ENCODE measurements at places on chromosomes 11 and 22.

DNA sequence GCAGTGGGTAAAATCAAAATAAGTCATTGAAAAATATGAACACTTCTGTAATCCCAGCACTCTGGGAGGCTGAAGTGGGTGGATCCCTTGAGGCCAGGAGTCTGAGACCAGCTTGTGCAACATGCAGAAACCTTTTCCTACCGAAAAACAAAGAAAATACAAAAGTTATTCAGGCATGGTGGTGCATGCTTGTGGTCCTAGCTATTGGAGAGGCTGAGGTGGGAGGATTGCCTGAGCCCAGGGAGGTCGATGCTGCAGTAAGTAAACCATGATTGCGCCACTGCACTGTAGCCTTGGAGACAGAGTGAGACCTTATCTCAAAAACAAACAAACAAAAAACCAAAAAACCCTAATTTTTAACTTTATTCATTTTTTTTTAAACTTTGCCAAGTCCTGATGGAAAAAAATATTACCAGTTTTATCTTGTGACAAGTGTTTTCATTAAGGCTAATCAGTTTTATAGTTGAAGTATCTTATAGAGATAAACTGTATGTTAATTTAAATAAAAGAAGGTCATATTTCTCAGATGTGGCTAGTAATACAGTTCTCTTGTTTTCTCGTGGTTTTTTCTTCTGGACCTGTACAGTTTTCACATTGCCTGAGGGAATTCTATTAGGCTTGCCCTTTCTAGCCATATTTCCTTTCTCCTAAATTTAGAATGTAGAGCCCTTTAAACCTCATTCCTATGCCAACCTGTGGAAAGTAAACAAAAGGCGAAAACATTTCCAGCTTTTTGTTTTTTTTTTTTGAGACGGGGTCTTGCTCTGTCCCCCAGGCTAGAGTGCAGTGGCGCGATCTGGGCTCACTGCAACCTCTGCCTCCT, 9.4 kb downstream of the HIPK3 start:
- no peak for DNase-seq

DNA sequence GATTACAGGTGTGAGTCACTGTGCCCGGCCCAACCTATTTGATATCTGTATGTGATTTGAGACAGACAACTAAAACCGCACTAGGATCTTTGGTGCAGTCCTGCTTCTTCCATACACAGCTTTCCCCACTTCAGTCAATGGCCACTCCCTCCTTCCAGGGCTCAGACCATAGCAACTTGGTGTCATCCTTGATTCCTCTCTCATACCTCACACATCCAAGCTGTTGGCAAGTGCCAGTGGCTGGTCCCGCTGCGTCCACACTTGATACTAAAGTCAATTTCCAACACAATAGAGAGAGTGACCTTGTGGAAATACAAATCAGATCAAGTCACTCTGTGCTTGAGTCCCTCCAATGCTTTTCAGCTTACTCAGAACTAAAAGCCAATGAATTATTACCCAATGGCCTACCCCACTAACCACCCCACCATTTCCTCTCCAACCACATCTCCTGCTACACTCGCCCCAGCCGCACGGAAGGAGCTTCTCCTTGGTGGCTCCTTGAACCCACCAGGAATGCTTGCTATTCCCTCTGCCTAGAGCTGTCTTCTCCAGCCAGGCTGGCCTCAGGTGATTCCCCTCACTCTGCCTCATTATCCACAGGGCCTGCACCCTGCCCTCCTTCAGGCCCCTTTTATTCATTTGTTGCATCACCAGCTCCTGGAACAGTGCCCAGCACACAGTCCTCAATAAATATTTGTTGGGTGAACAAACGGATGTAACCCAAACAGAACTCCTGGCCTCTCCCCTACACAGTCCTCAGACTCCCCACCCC, 12.9 kb downstream of the ABTB2 start:
- DNase-seq, result peak; percentile 77

- DNase-seq, result no peak
Measured at GRCh38 chr11:15523543-15523942, 408.8 kb downstream of the INSC start.

DNA sequence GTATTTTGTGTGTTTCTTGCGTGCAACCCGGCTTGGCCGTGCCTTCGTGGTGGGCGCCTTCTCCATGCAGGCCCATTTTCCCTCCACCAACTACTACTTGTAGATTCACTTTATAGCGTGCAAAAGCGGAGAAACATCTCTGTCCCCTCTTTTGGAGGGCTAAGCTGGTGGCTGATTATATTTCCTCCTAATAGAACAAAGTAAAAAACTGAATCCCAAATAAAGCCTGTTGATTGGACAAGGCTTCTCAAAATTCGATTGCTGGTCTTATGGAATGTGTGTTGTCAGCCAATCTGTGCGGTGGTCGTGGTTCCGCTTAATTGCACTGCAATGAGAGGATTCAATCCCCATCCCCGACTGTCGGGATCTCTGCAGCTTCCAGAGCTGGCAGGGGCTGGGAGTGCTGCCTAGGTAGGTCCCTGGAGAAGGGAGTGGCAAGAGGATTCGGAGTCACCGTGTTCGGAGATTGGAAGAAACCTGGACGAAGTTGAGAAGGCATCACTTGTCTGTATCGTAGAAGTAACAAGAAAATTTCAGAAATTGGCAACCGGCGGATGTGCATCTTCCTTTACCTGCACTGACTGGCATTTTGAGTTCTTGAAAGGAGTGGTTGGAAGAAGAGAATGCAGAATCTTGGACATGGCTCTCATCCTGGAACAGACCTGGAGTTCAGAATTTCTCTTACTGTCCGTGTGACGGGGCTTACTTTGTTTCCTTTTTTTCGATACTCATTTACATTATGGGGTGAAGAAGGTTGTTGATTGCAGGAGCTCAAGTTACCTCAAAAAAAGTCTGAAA, 1.1 kb downstream of the HMGXB4 start:
- no peak for DNase-seq

GRCh38 chr22:42586381-42586780, 28.3 kb downstream of the POLDIP3 start:
- no peak for DNase-seq

DNA sequence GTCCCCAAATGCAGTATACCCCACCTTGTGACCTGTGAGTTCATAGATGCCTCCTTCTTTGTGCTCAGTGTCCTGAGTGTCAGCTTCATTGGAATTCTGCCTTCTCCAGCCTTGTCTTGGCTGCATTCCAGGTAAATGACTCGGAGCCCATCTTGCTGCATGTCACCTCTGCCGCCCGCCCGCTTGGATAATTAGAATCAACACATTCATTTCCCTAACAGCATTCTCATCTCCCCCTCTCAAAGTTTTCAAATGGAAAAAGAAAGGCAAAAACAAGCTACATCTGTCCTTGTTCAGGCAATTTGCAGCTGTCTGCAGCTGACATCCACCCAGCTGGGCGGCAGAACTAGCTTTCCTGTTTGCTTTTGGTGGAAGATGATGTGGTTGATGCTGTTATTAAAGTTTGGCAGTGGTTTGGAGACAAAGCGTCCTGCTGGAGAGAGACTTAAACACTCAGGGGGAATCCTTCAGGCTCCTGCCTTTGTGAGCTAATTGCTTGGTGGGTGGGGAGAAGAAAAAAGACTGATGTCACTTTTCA, 198.8 kb upstream of the SEZ6L start:
- DNase-seq, result no peak

- DNase-seq, result no peak
Measured at GRCh38 chr22:22720724-22721261, 76.4 kb downstream of the GGTLC2 start.

DNA sequence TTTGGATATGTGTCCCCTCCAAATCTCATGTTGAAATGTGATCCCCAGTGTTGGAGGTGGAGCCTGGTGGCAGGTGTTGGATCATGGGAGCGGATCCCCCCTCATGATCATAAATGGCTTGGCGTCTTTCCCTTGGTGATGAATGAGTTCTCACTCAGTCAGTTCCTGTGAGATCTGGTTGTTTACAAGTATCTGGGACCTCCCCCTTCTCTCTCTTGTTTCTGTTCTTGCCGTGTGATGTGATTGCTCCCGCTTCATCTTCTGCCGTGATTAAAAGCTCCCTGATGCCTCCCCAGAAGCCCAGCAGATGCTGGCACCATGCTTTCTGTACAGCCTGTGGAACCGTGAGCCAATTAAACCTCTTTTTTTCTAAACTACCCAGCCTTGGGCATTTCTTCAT, 102.2 kb downstream of the SEZ6L start:
- DNase-seq, result no peak

DNA sequence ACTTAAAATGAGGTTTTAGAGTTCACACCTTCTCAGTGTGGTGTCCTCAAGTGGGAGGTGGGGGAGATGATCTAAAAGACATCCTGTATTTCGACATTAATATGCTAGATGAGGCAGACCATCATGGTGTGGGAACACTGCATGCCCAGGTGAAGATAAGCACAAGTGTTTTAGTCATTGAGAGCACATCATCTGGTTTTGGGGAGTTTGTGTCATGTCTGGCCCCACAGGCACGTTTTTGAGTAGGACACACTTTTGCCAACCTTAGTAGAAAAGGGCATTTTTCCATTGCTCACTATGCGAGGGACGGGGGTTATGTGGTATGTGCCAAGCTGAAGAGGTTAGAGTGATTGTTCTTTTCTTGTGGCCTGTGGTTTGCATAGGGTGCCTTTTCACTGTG, 189.3 kb downstream of the DBX1 start:
- no peak for DNase-seq

DNA sequence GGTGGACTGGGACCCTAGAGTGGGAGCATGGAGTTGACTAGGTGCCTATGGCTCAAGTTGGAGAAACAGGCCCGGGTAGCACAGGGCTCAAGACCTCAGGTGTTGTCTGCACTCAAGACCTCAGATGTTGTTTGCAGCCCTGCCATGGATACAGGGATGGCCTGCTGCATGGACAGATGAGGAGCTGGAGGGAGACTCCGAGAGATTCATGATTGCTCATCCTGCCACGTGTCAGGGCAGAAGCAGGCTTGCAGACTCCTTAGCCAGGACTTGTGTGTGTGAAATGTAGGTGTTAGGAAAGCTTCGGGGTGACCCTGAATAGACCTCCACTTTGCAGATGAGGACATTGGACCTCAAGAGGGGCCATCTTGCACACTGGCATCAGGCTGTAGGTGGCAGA, 921 bp downstream of the CCDC116 start:
- no peak for DNase-seq

GRCh38 chr22:50553310-50553709, 7.6 kb downstream of the KLHDC7B start:
- no peak for DNase-seq

DNA sequence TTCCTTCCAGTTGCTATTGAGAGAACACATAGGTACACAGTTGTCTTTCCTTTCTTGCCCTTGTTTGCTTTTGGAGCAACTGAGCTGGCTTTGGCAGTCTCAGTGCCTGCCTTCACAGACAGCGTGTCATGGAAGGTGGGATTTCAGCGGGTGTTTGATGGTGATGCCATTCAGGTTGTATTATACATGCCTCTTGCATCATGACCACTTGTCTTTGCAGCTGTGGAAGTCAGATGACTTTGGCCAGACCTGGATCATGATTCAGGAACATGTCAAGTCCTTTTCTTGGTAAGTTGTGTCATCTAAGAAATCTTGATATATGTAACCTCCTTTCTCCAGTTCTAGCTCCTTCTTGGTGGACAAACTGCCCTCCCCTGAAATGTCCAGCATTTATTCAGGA, 37.1 kb upstream of the SORL1-AS1 start:
- DNase-seq, result no peak
